ENCODE measurements at places on chromosomes 16 and 17.

DNA sequence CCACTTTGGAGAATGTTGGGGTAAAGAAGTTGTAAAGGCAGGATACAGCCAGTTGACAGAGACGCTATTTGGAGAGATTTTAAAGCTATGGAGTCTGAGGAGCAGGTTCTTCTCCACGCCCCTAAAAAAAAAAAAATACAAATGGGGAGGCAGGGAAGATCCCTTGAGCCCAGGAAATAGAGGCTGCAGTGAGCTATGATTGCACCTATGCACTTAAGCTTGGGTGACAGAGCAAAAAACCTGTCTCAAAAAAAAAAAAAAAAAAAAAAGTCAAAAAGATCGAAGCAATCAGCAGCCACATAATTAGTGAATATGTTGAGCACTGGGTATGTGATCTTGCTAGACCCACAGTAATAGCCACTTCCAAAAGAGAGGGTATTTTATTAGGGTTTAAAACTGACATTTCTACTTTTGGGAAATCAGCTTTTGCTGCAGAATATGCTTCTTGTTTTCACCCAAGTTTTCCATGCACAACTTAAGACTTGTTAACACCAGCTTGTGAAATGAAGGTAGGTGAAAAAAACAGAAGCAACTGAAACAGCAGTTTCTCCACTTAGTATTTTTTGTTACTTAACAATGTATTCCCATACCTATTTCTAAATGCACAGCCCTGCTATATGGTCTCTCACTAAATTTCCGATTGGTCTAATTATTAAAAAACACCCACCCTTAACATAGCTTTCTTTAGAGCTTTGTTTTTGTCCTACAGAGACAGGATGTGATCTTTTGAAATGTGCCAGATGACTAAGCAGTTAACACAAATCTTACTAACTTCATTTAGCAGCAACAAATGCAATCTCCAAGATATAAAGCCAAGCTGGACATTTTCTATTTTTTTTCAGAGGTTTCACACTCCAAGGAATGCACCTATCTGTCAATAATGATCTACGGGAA, 2.5 kb upstream of the ARL6IP1 start:
- DNase-seq, result no peak

GRCh38 chr17:77421630-77421972, 280.8 kb downstream of the SEC14L1 start:
- no peak for DNase-seq

DNA sequence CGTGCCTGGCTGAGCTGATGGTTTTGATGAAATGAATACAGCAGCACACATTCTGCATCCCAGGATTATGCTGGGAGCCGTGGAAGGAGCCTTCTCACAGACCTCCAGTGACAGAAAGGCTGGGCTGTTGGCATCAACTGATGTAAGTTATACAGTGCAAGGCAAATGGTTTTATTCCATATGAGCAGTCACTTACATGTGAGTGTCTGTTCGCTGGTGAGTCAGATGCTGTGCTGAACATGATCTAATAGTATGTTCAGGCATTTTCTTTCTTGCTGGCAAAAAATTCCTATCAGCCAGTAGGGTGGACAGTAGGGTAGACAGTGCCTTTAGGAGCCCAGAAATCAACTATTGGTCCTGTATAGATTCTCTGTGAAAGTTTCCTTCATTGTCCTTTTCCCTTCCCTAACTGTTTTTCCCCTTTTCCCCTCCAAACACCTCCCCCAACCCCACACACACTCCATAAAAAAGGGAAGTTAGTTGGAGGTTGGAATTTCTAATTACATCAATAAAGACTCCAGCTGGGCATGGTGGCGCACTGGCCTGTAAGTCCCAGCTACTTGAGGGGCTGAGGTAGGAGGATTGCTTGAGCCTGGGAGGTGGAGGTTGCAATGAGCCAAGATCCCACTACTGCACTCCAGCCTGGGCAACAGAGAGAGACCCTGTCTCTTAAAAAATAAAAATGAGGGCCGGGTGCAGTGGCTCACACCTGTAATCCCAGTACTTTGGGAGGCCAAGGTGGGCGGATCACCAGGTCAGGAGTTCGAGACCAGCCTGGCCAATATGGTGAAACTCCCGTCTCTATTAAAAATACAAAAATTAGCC, 36.2 kb downstream of the LDHD start:
- DNase-seq, result no peak

DNA sequence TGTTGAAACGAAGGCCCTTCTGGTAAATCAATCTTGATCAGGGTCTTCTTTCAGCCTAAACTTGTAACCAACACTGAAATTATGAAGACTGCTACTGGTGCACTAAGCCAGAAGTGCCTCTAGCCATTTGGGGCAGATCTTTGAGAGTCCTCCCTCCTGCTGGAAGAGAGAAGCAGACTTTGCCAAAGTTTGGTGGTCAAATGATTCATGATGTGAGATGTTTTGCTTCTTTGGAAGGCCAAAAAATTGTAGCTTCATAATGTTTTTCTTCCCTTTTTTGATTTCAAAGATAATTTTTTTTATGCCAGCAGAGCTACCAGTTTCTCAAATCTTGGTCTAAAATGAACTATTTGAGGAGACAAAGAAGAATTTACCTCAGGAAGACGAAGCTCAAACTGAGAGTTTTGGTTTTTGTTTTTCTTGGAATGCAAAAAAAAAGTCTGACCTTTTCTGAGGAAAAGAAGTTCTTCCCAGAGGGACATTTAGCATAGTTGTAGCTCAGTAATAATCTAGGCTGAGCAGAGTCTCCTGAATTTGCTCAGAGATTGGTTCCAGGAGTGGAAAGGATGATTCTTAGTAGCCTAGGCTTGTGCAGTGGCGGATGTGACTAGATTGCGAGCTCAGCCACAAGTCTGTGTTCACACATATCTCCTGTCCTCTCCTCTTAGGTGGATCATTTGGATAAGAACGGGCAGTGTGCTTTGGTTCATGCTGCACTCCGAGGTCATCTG, 50.9 kb downstream of the CYB561 start:
- no peak for DNase-seq

GRCh38 chr16:52633230-52633629, 86.3 kb upstream of the TOX3 start:
- DNase-seq, result no peak

GRCh38 chr17:45895969-45896785, 1.8 kb downstream of the MAPT start:
- DNase-seq, result no peak

GRCh38 chr17:64008346-64008745, 10.2 kb downstream of the PRR29 start:
- DNase-seq, result no peak

DNA sequence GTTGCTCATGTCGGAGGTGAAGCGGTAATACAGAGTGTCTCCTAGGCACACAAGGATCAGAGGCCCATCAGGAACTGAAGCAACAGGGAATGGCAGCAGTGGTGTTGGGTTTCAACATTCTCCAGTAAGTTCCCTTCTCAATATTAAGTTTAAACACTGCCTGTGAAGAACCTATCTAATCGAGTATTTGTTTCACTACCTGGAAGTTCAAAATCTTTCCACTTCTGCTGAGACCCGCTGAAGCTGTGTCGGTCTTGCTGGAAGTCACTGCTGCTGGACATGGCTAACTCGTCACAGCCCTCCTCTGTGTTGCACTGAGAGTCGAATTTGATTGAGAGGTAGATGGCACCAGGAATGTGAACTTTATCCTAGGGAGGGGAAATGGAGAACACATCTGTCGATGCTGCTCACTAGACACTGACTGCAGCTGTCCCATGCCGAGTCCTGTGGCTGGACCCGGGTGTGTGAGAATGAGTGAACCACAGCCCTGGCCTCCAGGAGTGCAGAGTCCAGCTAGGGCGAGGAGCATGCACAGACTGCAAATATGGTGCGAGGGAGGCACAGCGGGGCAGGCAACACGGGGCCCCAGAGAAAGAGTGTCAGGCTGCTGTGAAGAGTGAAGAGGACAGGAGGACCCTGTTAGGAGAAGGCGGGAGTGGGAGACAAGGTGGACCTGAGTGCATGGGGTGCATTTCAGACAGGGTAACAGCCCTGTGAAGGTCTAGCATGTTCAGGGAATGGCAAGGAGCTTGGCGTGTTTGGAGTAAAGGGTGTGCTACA, 50.1 kb upstream of the ATP2A3 start:
- DNase-seq, result no peak

DNA sequence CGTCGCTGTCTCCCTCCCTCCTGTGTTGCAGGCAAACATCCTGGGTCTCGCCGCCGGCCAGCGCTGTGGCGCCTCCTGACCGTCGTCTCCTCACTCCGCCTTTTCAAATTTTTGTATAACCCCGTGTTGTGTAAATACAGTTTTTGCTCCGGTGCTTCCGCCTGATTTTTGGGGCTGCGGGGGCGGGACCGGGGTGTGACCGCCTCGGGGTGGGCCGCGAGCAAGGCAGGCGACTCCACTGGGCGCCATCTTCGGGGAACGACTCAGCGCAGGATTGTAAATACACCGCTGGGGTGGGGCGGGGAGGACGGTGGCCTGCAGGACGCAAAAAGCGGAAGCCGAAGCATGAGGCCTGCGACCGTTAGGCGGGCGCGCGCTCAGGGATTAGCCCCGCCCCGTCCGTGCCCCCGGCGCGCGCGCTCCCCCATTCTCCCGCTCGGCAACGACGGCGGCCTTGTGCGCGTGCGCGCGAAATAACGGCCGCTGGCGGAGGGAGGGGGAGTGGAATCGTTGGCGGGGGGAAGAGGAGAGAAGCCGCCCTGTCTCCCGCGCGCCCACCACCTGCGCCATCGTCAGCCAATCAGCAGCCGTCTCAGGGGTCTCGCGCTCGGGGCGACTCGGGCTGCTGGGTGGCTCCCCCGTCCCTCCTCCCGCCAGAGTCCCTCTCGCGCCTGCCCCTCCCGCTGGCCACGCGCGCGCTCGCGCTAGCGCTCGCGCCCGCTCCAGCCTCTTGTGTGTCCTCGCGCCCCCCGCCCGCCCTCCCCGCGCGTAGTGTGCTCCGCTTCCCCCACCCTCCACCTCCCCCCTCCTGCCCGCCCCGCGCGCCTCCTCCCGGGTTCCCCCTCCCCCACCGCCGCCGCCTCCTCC, 864 bp upstream of the MAZ start:
- DNase-seq, result peak; percentile 99

DNA sequence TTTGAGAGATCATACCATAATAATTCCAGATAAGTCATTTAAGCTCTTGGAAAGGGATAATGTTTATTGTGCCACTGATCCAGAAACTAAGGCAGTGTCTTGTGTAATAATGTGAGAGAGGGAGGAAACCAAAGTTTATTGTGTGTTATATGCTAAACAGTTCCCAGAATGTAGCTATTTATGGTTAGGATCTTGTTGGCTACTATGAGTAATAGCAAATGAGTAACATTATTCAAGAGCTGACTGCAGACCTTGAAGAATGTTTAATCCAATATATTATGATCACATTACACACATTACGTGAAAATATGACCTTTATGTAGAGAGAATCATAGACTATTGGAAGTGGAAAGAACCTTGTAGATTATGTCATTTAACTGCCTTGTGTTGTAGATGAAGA, 139.5 kb downstream of the BCAS3 start:
- DNase-seq, result no peak

DNA sequence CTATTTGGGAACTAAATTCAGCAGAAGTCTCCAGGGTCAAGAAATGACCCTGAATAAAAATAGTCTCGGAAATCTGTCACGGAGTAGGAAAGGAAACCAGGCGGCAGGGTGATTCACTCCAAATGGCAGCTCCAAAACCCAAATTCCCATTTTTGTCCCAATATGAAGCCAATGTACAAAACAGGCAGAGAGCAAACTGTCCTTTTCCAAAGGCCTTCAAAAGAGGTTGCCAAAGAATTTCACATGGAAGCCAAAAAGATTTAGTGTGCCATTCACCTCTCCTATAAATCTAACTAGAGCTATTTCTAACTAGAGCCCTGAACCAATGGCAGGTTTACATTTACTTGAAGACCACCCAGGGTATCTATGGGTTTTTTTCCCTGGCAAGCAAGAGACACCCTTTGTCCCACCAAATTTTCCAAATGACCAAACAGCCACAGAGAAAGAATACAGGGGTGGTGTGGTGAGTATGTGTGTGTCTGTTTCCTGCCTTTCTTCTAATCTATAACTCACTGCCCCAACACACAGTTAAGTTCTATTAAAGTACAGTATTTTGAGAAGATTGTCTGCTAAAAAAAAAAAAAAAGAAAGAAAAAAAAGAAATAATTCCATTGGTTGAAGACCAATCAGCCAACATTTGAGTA, 6.8 kb downstream of the MYO1D start:
- DNase-seq, result no peak

DNA sequence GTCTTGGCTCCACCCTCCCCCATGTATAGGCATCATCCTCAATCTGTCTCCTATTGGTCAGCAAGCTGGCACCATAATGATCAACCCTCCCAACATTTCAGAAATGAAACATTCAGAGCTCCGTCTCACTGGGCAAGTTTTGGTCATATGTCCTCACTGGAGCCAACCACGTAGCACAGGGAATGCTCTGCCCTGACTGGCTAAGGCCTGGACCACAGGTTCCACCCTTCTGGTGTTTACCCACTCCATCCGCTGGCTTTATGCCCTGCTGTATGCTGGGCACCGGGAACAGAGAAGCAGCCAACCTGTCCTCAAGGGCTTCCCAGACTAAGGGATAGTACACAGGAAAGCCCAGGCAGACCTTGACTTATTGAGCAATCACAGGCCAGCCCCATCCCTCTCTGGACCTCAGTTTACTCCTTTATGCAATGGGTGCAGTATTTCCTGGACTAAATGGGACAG, 20.5 kb downstream of the MYO15A start:
- DNase-seq, result no peak

- no peak for DNase-seq
These were observed 33.2 kb downstream of the CYB5D2 start for GRCh38 chr17:4175921-4176807.

DNA sequence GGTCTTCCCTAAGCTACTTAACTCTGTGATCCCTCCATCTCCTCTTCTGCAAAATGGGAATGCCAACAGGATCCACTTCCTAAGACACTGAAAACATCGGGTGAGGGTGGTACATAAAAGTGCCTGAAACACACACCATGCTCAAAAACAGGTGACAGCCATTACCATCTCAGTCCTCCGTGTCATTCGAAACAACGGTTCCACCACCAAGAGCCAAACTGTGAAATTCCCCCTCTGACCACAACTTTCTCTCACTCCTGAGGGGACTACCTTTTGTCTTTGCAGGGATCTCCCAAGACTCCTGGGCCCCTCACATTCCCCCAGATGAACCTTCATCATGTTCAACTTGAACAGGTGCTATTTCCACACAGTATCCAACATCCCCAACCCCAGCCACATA, 37.0 kb downstream of the NUBP1 start:
- DNase-seq, result no peak

DNA sequence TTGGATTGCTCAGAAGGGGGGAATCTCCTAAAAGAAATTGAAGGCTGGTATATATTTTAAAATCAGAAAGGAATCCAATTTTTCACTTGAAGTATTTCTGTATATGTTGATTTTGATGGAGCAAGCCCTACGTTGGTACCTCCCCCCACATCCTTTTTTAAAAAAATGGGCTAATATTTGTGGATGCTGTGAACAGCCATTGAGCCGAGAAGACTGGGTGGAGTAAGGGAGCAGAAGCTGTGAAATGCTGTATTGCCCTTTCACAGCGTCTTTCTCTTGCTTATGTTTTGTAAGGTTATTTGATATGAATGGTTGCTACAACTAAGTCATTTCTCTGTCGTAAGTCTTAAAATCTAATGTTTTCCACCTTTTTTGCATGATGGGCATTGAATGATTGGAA, 2.3 kb downstream of the PAFAH1B1 start:
- DNase-seq, result no peak

GRCh38 chr16:11306997-11307638, 26.0 kb upstream of the PRM1 start:
- DNase-seq, result no peak

GRCh38 chr16:85136213-85136701, 24.0 kb upstream of the CIBAR2 start:
- no peak for DNase-seq

All from H9 (cell line).